ENCODE measurements at places on chromosomes 2 and 18.

DNA sequence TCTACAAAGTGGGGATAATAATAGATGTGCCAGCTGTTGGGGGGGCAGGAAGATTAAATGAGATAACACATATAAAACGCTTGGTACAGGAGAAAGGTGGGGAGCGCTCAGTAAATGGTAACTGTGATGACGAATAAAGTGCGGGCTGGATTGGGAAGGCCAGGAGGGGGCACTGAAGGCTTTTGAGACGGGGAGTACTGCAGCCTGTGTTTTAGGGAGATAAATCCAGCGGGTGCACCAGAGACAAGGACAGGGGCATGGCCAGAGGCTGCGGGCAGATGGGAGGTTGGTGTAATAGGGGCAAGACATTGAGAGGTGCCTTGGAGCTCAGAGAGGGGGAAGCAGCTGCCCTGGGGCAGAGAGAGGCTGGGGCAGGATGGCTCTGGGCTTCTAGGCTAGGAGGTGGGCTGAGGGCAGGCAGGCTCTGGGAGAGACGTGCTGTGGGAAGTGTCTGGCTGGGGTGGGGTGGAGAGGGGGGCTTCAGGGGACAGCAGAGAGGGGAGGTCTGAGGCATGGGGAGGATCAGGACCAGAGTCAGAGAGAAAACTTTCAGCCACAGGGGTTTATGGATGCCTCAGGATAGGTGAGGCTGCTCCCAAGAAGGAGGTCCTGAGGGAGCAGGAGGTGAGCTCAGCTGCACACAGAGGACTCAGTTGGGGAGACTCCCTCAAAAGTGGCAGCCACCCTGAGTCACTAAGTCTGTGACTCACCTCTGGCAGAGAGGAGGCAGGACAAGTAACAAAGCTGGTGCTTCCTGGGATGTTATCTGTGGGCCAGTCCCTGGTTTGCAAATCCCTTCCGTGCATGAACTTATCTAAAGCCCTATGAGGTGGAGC is 18.8 kb downstream of the TEX44 start:
- peak; percentile 44 for DNase-seq

- DNase-seq: no peak
Observed at GRCh38 chr18:57331718-57332117, 20.6 kb upstream of the ST8SIA3 start.

DNA sequence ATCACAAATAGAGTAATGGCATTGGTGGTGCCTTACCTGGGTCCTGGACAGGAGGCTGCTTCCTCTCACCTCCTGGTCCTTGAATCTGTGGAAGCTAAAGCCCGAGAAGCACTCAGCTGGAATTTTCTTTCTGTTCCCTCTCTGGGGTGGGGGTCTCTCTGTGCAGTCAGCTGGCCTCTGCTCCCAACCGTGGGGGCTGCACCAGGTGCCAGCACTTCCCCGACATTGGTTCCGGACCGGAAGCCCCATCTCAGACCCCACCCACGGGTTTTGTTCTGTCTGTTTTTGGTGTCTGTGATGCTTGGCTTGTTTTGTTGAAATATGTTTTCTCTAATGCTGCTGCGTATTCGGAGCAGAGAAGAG is 154.7 kb downstream of the TWIST2 start:
- no peak for DNase-seq

DNA sequence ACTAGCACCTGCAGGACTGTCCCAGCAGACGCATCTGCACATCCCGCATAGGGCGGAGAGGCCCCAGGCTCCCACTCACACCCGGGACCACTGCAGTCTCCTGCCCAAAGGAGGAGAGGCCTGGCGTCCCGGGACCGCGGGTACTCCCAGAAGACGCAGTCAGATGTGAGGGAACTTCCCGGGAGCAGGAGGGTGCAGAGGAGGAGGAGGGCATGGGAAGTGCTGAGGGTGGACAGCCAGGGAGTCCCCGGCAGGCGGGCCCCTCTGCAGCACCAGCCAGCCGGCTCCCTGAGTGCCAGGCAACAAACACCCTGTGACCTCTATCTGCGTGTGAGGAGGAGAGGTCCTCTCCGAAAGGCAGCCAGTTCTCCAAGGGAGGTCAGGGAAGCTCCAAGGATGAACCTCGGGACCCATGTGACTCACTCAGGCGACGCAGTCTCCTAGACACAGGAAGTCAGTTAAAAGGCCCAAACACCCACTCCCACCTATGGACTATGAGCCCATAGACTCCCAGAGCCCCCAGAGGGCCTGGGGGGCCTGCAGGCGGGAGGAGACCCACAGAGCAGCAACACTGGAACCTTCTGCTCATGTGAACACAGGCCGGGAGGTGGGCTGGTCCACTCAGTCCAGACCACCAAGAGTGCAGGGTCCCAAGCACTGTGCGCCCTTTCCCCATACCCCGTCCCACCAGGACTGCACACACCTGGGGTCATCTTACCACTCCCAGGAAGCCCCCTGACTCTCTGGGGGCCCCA is 4.2 kb downstream of the PXDN start:
- peak; percentile 19 for DNase-seq

- peak; percentile 30 for DNase-seq
Observed at GRCh38 chr18:45321520-45321919, 293.8 kb upstream of the SLC14A2 start.

GRCh38 chr18:62389761-62390481 is 64.8 kb downstream of the TNFRSF11A start:
- DNase-seq: no peak

- no peak for DNase-seq
Observed at GRCh38 chr2:128720080-128721022, 401.7 kb upstream of the HS6ST1 start.

- no peak for DNase-seq
Observed at GRCh38 chr2:186189816-186190215, 296.2 kb upstream of the ZC3H15 start.

- DNase-seq: no peak
Observed at GRCh38 chr2:177326591-177326990, 62.1 kb upstream of the NFE2L2 start.

GRCh38 chr2:8595811-8596600 is 85.8 kb upstream of the ID2 start:
- DNase-seq: no peak

- DNase-seq: no peak
Observed at GRCh38 chr2:20702563-20702962, 35.6 kb downstream of the GDF7 start.

DNA sequence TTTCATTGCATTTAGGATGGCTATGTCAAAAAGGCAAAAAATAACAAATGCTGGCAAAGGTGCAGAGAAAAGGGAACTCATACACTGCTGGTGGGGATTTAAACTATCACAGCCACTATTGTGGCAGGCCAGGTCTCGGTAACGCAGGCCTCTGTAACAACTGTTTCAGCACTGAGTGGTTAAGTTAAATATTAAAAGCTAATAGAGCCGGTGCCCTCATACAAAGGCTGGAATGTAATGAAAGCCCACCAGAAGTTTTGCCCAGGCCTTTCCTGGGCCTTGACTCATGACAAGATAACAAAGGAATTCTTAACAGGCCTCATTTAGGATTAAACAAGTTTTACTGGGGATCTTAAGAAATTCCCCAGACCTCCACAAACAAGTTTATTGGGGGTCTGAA is 10.7 kb downstream of the MERTK start:
- DNase-seq: no peak

GRCh38 chr2:79861059-79861374 is 348.2 kb downstream of the CTNNA2 start:
- no peak for DNase-seq

- no peak for DNase-seq
Observed at GRCh38 chr2:39225567-39225966, 18.2 kb downstream of the CDKL4 start.

- no peak for DNase-seq
Observed at GRCh38 chr2:143697744-143698143, 568.5 kb downstream of the ARHGAP15 start.

GRCh38 chr2:12493031-12493513 is 223.7 kb upstream of the TRIB2 start:
- DNase-seq: peak; percentile 47

- peak; percentile 52 for DNase-seq
Observed at GRCh38 chr18:9575558-9575957, 38.8 kb downstream of the PPP4R1 start.

GRCh38 chr2:143950704-143951103 is 569.2 kb downstream of the ZEB2 start:
- no peak for DNase-seq

- no peak for DNase-seq
Observed at GRCh38 chr2:14905571-14905970, 273.1 kb downstream of the LRATD1 start.

GRCh38 chr2:28658369-28658768 is 93.3 kb upstream of the PPP1CB start:
- DNase-seq: no peak

DNA sequence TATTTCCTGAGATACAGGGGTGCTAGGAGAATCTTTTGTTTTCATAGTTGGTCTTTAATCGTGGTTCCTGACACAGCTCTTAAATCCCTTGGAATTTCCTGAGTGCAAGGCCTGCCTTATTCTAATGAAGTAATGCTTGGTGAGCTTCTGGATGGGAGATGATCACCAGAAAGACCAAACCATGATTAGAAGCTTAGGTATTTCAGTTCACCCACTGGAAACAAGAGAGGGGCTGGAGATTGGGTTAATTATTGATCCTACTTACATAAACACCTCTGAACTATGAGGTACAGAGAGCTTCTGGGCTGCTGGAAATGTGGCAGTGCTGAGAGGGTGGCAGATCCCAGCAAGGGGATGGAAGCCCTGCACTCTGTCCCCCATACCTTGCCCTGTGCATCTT is 406.8 kb downstream of the THSD7B start:
- DNase-seq: no peak

- no peak for DNase-seq
Observed at GRCh38 chr2:106104332-106105062, 89.6 kb downstream of the UXS1 start.

DNA sequence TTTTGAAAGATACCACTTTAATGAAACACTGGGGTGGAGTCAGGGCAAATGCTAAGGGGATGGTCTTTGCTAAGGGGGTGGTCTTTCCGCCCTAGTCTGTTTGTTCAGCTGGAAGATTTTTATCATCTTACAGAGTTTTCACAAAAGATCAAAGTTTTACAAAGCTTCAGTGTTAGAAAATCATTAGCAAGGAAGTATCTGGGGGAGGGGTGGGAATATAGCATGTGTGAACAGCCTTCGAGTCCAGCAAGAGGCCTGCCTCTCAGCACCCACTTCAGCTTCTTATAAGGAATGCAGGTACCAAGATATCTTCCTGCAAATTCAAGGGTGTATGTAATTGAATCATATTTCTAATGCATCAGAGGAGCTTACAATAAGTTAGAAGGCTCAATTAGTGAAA is 112.9 kb downstream of the RAPGEF4 start:
- no peak for DNase-seq

- DNase-seq: no peak
Observed at GRCh38 chr2:234491897-234492296, 5.0 kb downstream of the ARL4C start.
